ENCODE measurements at places on chromosomes 5 and 9.

- DNase-seq: no peak
Measured at GRCh38 chr9:18606281-18606680, 132.3 kb downstream of the ADAMTSL1 start.

- no peak for DNase-seq
Measured at GRCh38 chr5:127216143-127216542, 74.5 kb upstream of the MEGF10 start.

DNA sequence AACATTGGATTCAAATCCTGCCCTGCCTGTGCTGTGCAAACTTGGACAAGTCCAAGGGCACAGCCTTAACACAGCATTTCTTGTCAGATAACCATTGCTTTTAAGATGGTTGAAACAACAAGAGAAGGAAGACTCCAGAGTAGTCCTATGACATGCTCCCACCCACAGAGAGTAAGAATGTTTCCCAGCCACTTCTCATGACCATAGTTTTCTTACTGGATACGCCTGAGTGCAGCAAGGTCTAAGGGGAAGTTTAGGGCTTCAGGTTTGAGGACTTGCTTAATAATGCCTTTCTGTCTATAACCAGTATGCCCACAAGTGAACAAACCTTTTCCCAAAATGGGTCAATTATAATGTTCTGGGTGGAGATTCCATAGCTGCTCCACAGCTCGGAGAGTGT, 126.4 kb downstream of the SLF1 start:
- DNase-seq: no peak

GRCh38 chr9:89803403-89803802, 198.6 kb downstream of the GADD45G start:
- no peak for DNase-seq

- DNase-seq: no peak
Measured at GRCh38 chr5:115626445-115626823, 598 bp upstream of the TMED7 start.

- no peak for DNase-seq
Measured at GRCh38 chr9:92759446-92759845, 5.2 kb downstream of the BICD2 start.

DNA sequence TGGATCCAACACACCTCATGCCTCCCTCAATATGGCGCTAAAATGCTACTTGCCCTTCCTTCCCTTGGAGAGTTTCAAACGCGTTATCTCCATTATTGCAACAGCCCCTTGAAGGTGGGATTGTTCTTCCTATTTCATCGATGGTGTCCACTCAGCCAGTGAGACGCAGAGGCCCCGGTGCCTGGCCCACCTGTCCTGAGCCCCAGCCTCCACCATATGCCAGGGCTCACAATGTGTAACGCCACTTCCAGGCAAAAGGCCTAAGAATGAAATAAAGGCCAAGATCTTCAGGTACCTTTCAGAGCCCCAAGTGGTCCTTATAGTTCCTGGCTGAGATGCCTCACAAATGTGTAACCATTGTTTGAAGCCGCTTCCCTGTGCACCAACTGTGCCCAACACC, 170.7 kb upstream of the PHYKPL start:
- DNase-seq: no peak

DNA sequence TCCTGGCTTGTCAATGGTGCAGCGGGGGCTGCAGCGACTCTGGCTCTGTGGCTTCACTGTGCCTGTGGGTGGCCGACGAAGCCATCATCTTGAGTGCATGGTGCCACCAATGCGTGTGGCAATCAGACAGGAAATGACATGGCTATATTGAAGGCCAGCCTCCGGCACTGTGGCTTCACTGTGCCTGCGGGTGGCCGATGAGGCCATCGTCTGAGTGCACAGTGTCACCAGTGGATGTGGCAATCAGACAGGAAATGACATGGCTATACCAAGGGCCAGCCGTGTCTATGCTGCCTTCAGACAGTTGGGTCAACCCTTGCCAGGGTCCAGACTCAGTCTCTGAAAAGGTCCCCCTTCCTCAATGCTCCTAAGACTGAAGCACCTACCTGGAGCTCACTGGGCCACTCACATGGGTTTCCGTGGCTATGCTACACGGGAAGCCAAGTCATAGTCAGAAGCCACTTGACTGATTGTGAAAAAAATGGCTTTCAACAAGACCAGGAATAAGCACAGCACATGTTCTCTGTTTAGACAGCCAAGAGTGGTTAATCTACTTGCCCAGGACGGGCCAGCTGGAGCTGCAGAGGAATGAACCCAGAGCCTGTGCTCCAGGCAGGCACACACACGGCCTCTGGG, 67.5 kb upstream of the S1PR3 start:
- DNase-seq: no peak

- DNase-seq: no peak
Measured at GRCh38 chr9:91222457-91222856, 139.3 kb downstream of the AUH start.

DNA sequence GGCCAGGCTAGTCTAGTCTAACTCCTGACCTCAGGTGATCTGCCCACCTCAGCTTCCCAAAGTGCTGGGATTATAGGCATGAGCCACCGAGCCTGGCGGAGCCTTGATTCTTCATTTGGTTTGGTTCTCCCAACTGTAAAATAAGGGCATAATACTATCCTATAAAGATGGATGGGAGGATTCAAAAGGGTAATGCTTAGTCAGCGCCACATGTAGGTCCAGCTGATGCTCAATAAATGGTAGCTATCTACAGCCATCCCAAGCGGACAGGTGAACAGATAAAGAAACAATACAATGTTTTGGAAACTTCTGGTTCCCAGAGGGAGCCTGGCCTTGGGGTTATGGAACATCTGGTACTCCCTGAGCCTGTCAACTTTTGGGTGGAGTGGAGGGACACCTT, 13.6 kb upstream of the SET start:
- no peak for DNase-seq

DNA sequence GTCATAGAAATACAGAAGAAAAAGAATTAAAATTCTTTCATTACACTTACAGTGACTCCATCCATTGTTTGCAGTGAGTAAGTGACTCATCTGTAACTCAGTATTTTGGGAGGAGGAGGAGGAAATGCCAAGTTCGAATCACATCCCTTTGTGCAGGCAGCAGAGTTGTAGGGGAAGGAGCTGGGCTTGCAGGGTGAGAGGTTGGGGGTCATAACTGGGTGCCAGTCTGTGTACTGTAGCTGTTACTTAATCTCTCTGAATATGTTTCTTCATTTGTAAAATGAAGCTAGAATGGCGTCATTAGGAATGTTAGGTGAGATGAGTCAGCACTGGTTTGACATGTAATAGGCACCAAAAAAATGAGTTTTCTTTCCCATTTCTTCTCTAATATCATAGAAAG, 235.7 kb upstream of the ADAMTSL1 start:
- no peak for DNase-seq

DNA sequence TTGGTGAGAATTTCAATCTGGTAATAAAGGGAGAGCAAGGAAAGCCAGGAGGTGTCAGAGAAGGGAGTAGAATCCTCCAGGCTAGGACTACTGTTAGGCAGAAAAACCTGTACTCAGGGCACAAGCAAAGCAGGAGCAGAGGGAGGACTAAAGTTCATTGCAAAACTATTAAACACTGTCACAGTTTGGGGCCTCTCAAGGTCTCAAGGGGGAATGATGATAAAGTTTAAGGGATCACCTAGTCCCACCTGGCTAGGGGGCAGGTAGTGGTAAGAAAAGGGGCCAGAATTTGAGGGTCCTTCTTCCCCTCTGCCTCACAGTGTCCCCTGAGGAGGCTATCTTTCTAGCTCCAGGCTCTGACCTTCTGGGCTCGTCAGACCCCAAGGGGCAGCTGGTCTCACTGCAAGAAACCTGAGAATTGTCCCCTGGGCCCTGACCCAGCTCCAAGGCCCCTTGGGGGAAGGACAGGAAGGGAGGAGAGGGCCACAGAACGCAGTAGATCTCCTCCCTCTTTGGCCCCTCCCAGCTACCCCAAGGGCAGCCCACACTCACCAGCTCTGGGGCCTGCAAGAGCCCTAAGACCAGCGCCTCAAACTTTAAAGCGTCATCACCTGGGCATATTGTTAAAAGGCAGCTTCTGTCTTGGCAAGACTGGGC, 974 bp downstream of the CCDC69 start:
- DNase-seq: no peak

DNA sequence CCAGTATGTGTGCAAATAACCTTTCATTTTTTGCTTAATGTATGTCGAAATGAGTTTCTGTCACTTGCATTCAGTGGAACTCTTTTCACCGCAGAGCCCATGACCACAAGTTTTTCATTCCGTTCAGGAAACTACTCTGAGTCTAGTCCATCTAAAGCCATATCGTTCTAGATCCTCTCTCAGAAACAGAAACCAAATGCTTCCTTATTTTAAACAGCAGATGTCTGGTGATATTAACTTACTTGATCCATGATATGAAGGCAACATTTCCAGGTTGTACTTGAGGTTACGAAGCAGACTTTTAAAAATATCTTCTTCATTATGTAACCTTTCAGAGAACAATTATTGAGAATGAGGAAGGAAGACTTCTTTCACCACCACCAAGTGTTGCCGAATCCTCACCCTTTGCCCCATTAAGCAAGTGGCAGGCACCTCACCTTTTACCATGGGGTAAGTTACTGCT, 72.4 kb upstream of the GNAQ start:
- DNase-seq: no peak

- no peak for DNase-seq
Measured at GRCh38 chr9:89421595-89421994, 76.3 kb downstream of the SEMA4D start.

DNA sequence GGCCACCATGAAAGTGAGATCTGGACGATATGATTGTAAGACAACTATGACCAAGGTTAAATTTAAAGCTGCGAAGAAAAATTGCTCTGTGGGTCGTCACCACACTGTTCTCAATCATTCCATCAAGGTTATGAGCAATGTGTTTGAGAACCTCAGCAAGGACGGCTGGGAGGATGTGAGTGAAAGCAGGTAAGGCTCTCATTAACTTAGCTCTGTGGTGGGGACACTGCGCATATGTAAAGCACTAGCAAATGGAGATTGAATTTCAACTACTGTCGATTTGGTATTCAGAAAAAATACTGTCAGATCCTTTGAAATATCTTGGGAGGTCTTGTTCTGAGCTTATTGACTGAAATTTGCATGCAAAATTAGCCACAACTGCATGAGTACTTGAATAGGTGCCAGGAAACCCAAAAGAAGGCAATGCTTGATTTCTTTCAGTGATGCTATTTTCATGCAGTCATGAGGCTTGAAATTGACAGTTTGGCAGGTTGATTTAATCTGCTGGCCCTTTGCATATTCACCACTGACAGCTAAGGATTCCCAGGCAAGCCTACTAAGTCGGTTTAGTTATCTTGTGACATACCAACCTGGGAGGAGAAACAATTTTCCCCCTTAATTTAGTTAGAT, 183.9 kb upstream of the SH3GL2 start:
- no peak for DNase-seq

- DNase-seq: no peak
Measured at GRCh38 chr5:14157493-14157782, 14.3 kb downstream of the TRIO start.

GRCh38 chr5:56588636-56589480, 226.5 kb upstream of the MAP3K1 start:
- no peak for DNase-seq

All from stimulated activated CD8-positive, alpha-beta memory T cell treated with anti-CD3 and anti-CD28 coated beads, Interleukin-4, amount 100 ng/mL, for 4 hours (primary cell).